Brain pericyte (primary cell): ENCODE measurements at places on chromosomes 12 and 14.

DNA sequence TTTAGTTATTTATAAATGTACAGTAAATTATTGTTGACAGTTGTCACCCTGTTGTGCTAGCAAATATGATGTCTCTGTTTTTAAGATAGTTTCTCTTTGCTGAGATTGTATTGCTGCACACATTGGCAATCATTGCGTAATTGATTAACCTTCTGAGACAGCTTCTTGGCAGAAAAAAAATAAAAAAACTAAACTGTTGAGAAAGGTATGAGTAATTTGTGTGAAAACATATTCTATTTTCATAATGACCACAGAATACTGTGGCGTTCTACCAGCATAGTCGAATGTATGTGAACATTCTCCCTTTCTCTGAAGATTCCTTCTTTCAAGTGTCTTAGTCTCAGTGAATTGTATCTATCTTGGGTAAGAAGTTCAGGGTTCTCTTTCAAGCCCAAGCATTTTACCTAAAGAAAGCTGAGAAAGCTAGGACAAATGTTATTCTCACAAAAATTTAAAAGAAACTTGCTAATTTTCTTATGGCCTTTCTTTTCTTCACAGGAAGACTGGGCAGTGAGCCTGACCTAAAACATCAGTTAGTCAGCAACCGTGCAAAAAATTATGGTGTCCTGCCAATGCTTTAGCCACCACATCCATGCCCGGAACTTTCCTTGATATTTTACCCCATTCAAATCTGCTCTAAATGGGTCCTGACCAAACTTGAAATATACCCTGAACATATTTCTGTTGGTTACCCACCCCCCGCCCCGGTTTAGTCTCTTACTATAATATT, 69.0 kb upstream of the REP15 start:
- DNase-seq, result no peak

DNA sequence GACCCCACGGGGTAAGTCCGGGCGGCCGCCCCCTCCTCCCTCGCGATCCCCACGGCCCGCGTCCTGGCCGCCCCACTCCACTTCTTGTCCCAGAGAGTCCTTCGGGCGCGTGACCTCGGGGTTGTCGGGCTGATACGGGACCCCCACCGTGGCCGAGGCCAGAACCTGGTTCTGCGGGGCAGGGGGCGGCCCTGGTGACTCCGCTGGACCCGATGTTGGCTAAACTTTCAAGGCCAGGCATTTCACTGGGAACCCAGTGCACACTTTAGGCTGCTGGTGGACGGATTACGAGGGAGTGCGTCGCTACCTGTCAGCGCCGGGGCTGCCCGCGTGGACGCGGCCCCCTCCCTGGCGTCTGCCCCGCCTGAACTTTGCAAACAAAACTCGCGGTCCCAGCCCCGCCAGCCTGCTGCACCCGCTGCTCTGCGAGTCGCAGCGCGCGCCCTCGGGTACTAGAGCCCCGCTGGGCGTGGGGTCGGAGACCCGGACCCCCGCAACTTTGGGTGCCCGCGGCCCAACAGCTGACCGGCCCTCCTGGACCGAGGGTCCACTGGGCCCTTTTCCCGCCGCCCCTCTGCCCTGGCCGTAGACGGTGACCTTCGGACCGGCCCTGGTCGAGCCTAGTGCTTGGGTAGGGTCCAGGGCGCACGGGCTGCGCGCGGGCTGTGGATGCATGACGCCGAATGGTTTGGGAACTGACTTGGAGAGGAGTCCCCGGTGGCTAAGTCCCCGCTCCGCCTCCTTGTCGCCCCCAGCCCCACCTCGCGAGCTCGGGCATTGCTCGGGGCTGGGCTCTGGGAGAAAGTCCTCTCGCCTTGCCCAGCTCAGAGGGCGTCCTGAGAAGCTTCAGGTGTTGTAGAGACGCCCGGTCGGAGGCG, 624 bp downstream of the RIN3 start:
- DNase-seq, result no peak

DNA sequence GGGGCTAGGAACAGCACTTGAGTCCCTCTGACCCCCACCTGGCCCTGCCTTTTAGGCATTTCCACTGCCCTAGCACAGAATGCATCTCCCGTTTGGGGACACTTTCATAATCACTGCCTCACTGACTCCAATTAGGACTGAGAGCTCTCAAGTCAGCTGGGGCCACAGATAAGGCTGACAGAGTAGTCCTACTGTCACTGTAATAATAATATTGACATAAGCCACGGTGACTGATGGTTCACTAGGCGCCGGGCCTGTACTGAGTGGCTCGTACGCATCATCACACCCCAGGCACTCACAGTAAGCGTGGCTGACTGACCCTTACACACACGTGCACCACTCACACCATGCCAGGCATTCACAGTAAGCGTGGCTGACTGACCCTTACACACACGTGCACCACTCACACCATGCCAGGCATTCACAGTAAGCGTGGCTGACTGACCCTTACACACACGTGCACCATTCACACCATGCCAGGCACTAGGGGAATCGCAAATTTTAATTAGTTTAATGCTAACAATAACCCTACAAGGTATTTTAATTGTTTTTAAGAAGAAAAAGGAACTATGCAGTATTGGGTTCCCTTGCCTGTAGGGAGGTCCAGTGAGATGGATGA, 87.7 kb downstream of the CHGA start:
- no peak for DNase-seq

- no peak for DNase-seq
Measured at GRCh38 chr12:6647083-6647604, at the start of gene ACRBP. TSS of gene ACRBP (minus strand) at chr12:6647432. CDS start at chr12:6647366, 66 bp downstream.

DNA sequence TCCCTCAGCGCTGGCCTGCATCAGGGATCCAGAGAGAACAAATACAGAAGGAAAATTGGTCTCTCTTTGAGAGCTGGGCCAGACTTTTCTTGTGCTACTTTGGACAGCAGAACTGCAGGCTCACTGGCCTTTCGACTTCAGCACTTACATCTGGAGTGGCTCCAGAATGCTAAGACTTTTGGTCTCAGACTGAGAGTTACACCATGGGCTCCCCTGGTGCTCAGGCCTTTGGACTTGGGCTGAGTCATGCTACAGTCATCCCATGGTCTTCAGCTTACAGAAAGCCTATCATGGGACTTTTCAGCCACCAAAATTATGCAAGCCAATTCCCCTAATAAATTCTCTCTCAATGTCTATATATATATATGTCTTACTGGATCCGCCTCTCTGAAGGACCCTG, 9.0 kb upstream of the CD163 start:
- DNase-seq, result peak; percentile 82

- no peak for DNase-seq
Measured at GRCh38 chr12:4621511-4621910, 27.3 kb downstream of the AKAP3 start.

DNA sequence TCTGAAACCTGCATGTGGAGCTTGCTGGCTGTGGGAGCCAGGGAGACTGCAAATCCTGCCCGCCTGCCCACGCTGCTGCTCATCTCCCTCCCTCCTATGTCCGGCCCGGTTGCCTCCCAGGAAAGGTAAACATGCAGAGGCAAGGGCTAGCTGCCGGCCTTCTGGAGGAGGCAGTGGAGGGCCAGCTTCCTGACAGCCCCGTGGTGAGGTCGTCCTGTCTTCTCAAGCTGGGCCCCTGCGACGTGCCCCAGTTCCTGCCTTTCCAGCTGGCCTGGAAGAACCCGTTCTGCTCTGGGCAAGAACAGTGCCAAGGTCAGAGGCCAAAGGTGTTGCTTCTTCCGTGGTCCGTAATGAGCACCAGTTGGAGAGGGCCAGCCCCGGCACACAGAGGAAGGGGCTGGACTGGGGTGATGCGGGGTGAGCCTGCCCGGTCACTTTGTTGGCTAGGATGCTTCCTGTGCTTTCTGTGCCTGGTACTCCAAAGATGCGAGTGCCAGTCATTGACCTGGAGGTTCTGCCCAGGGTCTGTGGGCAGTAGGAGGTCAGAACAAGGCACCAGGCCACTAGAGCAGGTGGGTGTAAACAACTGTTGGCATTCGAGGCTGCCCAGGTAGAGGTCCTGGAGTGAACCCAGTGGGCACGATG, 25.3 kb downstream of the TPCN1 start:
- no peak for DNase-seq

- no peak for DNase-seq
Measured at GRCh38 chr14:24376448-24377070, 8.6 kb downstream of the NFATC4 start.

GRCh38 chr12:8081251-8081920, 688 bp upstream of the NECAP1 start:
- DNase-seq, result no peak

GRCh38 chr12:128797119-128798118, 26.3 kb downstream of the SLC15A4 start:
- no peak for DNase-seq

- DNase-seq, result no peak
Measured at GRCh38 chr12:28603239-28603638, 413.0 kb downstream of the CCDC91 start.

GRCh38 chr12:93624595-93625294, 52.3 kb downstream of the SOCS2 start:
- DNase-seq, result peak; percentile 70

- no peak for DNase-seq
Measured at GRCh38 chr12:62738616-62739015, 196.3 kb downstream of the PPM1H start.

GRCh38 chr12:82883394-82884355, 197.0 kb downstream of the TMTC2 start:
- DNase-seq, result no peak

GRCh38 chr14:67370830-67371229, 10.7 kb downstream of the EIF2S1 start:
- no peak for DNase-seq

DNA sequence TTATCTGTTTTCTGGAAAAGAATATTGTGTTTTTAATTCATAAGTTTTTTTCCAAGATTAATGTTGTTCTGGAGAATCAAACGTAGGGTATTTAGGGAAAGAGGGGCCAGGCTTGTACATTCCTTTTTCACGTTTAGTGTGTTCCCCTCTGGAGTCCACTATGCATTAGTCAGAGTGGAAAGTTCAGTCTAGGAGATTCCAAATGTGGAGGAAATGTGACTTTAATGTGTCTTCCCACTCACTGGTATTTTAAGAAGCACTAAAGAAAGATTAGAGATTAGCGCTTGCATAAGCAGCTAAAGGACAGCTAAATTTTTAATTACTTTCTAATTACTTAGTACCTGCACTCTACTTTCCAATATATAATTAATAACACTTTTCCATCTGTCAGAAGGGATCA, 4.4 kb upstream of the PDE6H start:
- no peak for DNase-seq

GRCh38 chr12:59375633-59376032, 220.2 kb upstream of the SLC16A7 start:
- DNase-seq, result no peak

DNA sequence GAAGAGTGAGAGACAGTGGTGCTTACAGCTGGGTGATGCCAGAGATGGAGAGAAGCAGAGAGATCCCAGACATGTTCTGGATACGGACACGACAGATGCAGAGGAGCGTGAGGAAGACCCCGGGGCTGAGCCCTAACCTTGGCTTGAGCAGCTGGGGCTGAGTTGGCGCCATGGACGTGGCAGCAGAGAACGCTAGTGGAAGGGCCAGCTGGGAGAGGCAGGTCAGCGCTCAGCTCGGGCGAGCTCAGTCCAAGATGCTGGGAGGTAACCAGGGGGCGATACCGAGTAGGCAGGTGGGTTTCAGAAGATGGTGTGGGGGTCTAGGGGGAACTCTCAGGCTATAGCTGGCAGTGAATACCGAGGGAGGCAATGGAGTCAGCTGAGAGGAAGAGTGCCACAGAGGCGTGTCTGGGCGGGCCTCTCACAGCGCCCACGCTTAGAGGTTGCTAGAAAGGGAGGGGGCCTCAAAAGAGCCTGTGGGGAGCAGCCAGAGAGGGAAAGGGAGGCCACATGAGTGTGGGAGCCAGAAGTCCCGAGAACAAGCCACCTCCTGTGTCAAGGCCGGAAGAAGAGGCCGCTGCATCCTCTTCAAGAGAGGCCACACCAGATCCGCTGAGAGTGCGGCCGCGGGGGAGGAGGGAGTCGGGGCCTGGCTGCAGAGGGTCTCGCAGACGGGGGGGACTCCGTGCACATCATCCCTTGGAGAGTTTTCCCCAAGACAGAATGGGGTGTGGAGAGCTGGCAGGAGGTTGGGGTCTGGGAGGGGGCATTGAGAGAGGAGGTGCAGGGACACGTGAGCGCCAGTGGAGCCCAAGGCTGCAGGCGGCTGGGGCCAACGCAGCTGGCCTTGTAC, 57.0 kb upstream of the DIO3 start:
- DNase-seq, result no peak

DNA sequence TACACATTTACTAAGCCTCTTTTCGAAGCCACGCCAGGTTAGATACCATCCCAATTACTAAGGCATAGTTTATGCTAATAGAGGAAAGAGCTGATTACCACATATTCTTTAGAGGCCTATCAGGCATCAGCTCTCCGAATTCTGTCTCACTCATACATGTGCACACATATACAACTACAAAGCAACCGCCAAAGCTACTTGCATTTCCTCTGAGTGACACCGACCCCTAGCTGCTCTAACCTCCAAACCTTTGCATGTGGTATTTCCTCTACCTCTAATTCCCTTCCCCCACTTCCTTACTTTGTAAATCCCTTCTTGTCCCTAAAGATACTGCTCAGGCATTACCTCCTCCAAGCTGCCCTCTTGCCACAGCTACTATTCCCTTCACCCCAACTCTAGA, 107.2 kb downstream of the DUSP6 start:
- no peak for DNase-seq

DNA sequence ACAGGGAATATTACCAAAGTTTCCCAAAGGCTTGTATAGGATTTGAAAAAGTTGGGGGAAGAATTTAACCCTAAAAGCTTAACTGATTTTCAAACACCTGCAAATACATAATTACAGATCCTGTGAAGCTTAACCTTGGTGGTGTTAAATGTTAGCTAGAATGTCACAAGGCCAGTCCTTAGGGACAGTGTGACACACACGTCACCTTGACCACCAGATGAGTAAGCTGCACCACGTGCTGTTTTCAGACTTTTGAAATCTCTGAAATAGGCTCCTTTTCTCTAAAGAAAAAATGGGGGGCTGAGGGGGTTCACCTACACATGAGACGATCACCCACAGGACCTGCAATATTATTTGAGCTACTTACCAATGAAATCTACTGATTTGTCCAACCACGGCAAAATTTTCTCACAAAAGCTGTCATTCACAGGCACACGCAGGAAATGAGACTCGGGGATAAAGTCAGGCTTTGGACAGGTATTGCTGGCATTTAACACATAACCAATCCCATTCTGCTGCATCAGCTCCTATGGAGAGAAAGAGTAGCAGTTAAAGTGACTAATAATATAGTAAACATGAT, 75.9 kb downstream of the DUSP16 start:
- DNase-seq, result no peak

DNA sequence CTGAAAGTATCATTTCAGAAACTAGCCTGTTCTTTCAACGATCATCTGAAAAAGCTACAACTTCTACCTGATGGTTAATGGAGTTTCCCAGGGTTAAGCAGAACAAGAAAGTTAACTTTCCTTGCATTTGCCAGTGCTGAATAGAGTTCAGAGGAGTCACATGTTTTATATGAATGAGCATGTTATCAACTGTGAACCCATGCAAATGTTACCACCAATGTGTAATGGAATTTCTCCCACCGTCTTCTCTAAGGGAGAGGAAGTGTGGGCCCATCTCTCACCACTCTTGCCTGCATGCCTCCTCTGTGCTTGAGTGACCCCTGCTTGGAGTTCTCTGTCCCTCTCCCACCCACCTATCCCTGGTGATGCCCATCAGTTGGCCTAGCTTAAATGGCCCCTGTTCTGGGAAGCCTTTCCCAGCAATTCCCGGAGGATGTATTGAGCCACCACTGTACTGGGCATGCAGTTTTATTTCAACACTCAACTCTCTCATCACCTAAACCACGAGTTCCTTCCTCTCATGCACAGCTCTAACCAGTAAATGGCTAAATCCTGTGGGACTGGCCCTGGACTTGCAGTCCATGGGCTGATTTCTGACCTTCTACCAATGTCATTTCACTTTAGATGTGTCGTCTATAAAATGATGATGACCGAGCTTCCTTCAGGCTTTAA, 159.8 kb downstream of the RPAP3 start:
- DNase-seq, result no peak
